Activated naive CD4-positive, alpha-beta T cell (primary cell): ENCODE measurements at places on chromosomes 6 and 20.
A peak's percentile ranks its signal among the peaks of the same experiment; 100 is the strongest.

- DNase-seq, result no peak
These were observed 43.7 kb downstream of the CBLN4 start for GRCh38 chr20:55961376-55962330.

DNA sequence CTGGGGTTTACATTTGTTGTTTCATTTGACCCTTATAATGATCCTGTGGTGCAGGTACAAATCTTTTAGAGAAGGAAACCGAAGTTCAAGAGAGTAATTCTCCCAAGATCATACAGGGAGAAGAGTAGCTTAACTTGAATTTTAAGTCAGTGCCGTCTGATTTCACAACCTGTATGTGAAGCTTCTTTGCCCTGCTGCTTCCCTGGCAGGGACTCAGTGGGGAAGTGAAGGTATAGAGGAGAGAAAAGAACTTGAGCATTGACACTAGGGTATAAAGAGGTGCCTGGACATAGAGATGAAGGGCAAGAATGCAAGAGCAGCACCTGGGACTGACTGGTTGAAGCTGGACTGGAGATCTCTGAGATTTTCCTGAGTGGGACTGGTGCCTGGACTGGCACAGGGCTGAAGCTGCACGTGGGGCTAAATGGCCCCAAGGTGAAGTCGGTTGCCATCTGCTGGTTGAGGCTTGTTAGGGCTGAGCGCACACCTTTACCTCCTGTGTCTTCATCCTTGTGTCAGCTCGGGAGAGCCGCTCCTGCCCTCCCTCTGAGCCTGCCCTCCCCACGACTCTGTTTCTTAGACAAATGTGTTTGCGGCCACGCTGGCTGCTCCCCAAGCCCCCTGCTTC, 41.8 kb downstream of the FARS2 start:
- DNase-seq, result peak; percentile 9

- DNase-seq, result no peak
These were observed 487.6 kb downstream of the TFAP2A start for GRCh38 chr6:9927275-9927674.

- DNase-seq, result no peak
These were observed 8.5 kb upstream of the TINAG start for GRCh38 chr6:54299542-54300269.

DNA sequence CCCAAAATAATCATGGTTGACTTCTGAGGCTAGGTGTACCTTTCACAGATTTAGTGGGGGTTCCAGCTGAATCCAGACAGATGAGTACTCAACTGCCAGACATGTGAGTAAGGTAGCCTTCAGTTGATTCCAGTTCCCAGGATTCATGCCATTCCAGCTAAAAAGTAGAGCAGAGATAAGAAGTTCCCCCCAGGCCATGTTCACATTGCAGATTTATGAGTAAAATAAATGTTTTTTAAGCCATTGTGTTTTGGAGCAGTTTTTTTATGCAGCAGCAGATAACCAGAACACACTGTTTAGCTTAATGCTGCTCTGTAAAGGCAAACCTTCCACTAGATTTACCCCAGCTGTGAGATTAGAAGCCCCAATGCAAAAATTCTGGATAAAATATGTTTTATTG, 245.0 kb downstream of the RFPL4B start:
- DNase-seq, result no peak

DNA sequence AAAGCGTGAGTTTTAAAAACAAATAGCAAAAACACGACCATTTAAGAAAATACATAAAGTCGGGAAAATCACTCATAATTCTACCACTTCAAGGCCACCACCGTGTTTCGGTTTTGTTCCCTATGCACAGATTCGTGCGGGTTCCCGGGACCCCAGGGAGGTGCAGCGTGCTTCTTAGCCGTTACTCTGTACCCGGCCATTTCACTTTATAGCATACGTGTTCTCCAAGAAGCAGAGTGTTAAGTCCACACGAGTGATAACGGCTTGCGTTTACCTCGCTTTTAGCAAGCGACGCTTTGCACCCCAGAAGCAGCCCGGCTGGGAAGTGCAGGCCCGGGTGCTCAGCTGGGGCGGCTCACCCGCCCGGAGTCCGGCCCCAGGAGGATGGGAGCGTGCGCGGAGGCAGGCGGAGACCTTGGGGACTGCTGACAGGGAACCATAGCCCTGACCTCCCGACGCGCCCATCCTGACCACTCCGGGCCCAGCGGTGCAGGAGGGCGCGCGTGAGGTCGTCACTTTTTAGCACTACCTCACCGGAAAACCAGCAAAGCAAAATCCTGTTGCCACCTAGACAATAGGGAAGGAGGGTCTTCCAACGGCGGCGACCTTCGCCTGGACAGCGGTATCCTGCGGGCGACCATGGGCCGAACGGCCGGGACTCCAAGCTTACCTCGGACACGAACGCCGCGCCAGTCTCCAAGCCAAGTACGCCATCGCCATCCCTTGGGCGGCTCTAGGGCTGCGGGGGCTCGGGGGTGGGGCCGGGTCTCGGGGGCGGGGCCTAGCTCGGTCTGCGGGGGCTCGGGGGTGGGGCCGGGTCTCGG, at the start of gene ECI2:
Gene ECI2 (minus strand): TSS at position 735 of the 824 bp plus-strand sequence. CDS start 15 bp downstream, at position 720.
- DNase-seq, result no peak

- DNase-seq, result no peak
These were observed 129.5 kb upstream of the PTPN1 start for GRCh38 chr20:50380697-50381040.

DNA sequence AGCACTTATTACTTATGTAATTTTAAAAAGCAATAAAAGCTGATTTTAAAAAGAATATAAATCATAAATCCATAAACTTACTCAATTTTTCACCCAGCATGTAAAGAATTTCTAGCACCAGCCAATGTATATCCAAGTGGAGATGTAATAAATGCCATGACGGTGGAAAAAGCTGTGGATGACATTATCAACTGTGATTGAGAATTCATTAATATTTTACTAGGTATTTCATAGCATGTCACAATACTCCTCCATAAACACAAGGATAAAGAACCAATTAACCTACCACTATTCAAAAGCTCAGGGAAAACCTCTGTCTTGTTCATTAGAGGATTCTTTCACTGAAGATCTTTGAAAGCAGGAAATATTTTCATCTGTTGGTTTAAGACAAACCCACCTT, 13.2 kb downstream of the MMS22L start:
- no peak for DNase-seq

GRCh38 chr6:166174031-166174430, 6.4 kb upstream of the TBXT start:
- DNase-seq, result no peak

DNA sequence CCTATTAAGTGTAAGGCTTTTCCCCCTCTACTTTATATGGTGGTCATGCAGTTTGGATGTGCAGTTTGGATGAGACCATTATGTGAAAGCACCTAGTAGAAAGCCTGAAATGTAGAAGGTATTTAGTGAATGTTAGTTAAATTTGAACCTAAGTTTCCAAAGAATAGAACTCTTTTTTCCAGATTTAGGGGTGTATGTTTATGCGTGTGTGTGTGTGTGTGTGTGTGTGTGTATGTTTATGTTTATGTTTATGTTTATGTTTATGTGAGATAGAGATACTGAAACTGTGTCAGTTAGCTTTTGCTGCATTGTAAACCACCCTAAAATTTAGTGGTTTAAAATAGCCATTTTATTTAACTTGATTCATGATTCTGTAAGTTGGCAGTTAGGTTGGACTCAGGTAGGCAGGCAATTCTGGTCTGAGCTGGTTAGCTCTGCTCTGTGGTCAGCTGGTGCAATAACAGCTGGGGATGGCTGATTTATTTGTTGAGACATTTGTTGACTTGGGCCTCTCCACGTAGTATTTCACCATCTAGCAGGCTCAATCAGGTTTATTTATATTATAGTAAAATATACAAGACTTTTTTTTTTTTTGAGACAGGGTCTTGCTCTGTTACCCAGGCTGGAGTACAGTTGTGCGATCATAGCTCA, 54.0 kb downstream of the STK4 start:
- no peak for DNase-seq

DNA sequence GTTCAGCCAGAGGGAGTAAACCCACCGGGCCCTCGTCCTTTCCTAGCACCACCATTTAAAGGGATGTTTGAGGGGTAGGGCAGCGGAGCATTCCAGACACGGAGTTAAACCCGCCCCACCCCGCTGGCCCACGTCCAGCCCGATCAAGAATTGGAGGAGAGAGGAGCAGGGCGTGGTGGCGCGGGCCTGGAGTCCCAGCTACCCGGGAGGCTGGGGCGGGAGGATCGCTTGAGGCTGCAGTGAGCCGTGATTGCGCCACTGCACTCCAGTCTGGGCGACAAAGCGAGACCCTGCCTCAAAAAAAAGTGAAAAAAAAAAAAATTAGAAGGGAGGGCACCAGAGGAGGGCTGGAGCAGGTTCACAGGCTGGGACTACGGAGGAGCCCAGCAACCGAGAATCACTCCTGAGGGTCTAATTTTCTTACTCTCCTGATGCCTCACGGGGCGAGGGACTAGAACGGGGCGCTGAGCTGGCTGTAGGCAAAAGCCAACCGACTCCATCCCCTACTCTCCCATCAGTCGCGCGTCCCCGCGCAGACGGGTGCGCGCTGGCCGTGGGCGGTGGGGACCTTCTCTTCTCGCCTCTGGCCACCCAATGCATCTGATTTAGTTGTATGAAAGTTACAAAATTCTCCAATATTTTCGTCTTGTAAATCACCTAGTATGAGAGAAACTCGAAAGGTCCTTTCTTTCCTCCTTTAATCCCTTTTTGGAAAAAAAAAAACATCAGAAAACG, 6.1 kb upstream of the HSPA1B start:
- DNase-seq, result no peak

GRCh38 chr6:168416531-168416930, 24.5 kb upstream of the SMOC2 start:
- no peak for DNase-seq

DNA sequence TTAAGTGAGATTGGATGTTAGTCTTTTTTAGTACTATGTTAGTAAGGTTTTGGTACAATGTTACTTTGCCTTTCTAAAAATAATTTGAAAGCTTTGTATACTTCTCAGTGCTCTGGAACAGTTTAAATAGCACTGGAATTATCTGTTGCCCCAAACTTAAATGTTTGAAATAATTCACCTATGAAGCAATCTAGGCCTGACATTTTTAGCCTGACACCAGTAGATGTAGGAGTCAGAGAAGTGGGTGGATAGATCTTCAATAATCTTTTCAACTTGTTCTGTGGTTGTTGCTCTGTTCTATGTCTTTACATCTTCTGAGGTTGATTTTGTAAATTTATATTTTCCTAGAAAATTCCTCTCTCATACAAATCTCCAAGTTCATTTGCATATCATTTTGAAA, 103.1 kb upstream of the ADGRF1 start:
- no peak for DNase-seq

DNA sequence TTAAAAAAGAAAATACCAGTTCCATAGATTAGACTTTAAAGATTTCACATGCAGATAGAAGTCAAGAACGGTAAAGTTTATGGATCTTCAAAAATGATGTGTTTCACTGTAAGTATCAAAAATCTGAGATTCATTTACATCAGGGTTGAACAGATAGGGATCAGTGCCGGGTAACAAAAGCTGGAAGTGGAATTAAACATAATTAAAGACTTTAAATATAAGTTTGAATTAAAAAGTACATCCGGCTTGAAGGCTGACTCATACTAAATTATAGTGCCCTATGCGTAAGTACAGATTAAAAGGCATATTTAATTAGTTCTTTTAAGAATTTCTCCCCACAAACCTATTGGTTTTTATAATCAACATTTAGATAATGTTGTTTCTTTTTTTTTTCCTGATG, 312.7 kb downstream of the PRL start:
- no peak for DNase-seq

GRCh38 chr6:53593001-53593488, 48.1 kb upstream of the GCLC start:
- DNase-seq, result no peak

- DNase-seq, result no peak
These were observed 42.2 kb downstream of the RAMACL start for GRCh38 chr6:166544296-166544605.

- no peak for DNase-seq
These were observed 33.3 kb upstream of the RSPO3 start for GRCh38 chr6:127085181-127085580.

DNA sequence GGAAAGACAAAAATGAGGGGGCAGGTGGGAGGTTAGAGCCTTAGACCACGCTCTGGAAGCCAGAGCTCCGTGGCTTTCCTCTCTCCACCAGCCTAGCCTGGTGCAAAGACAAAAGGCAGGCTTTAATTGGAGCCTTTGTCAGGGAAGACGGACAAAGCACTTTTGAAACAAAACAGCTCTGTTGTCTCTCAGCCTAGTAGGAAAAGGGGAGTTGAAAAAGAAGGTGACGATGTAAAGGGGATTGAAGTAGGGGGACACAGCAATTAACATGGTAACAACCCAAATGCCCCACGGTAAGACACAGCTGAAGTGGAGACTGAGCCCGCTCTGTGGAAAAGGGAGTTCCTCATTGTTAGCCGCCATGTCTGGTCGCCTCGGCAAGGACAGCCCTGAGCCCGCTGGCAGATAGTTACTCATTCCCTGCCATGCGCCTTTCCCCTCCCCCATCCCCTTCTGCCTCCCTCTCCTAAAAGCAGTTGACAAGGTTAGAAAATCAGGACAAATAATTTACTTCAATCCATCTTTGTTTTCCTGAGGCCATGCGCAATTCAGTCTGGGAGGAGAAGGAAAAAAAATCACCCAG, 93.0 kb downstream of the TCP11 start:
- no peak for DNase-seq

- no peak for DNase-seq
These were observed 37.7 kb upstream of the B4GALT5 start for GRCh38 chr20:49751397-49751736.

GRCh38 chr20:17202673-17203072, 24.2 kb upstream of the PCSK2 start:
- DNase-seq, result no peak

GRCh38 chr6:142457638-142458406, 156.0 kb downstream of the ADGRG6 start:
- DNase-seq, result no peak

DNA sequence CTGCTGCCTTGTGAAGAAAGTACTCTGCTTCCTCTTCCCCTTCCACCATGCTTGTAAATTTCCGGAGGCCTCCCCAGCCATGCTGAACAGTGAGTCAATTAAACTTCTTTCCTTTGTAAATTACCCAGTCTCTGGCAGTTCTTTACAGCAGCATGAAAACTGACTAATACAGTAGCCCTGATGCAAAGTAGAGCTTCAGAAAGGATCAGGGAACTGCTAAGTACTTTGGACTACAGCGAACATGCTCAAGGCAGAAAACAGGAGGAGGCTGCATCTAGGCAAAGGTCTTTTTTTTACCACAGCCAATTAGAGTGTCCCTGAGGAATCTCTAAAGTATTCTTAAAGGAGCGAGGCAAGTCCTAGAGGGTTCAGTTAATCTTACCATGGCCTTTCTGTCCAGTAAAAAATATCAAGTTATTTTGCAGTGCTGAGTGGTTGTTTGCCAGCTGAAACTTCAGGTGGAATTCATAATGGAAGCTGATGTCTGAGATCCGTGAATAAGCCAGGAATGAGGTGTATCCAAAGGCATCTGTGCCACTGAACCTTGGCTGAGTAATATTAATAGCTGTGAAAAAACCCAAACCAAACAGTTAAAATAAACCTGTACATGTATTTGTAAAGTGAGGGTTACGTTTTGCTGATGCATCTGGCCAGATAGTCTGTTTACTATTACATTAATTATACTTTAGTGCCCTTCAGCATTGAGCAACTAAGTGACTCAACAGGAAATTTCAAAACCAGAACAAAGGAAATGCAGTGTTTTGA, 170.4 kb downstream of the PHF3 start:
- DNase-seq, result no peak

- no peak for DNase-seq
These were observed 200.1 kb downstream of the FARS2 start for GRCh38 chr6:5461365-5461764.

GRCh38 chr6:140036196-140036595, 661.7 kb upstream of the CITED2 start:
- DNase-seq, result no peak
